ENCODE measurements at places on chromosomes 11 and 22.

DNA sequence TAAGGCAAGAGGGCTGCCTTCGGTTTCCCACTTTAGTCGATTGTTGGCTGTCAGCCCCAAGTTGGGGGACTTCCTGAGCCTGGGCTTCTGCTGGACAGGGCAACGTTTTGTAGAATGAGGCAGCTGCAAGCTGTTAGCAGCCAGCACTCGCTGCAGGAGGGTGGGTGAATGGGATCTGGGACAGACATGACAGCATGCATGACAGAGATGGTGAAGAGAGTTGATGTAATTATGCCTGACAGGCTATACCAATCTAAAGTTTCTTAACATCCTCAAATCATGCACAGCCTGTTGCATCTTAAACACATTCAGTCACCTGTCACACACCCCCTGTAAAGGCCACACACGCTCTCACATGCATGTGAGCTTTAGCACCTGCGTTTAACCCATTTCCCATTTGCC lies 49.2 kb downstream of the CWC15 start:
- H3K27me3 ChIP-seq, result no peaks in the 10 kb centered on the region
- peaks cover 8% of the 10 kb centered on the region for H3K4me1 ChIP-seq
- no peak overlapping the region for H3K27ac ChIP-seq
- DNase-seq, result no peak

DNA sequence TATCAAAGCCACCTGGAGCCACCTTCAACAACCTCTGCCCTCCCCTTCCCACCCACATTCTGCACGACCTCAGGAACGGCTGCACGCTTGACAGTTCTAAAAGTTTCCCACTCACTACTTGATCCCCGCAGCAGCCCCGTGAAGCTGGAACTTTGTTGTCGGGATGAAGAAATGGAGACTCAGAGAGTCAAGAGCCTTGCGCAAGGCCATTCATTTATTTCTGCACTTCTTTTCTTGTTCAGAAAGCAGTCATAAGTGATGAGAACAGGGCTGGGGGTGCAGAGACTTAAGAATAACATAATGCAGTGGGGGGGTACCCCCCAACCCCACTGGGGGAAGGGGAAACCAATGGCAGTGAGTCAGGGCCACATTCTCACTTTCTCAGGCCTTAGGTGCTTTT lies 2.2 kb upstream of the ZFTA start:
- no peak overlapping the region for H3K27ac ChIP-seq
- no peak overlapping the region for H3K4me3 ChIP-seq
- no peaks in the 10 kb centered on the region for H3K27me3 ChIP-seq
- H3K4me1 ChIP-seq, result peaks cover 30% of the 10 kb centered on the region
- no peak for DNase-seq

- H3K36me3 ChIP-seq, result peaks cover 10% of the 10 kb centered on the region
- H3K27me3 ChIP-seq, result no peaks in the 10 kb centered on the region
- peak within 1 kb of the TSS; percentile 87 for H3K4me3 ChIP-seq
- peak within 1 kb of the TSS; percentile 98 for H3K27ac ChIP-seq
- no peak for DNase-seq
- peaks cover 69% of the 10 kb centered on the region for H3K4me1 ChIP-seq
These were observed at the start of gene SHANK2 for GRCh38 chr11:71252269-71252769. Gene SHANK2, minus strand, starts transcription at chr11:71252577. Its CDS starts 105,251 bp downstream, at chr11:71147326.

DNA sequence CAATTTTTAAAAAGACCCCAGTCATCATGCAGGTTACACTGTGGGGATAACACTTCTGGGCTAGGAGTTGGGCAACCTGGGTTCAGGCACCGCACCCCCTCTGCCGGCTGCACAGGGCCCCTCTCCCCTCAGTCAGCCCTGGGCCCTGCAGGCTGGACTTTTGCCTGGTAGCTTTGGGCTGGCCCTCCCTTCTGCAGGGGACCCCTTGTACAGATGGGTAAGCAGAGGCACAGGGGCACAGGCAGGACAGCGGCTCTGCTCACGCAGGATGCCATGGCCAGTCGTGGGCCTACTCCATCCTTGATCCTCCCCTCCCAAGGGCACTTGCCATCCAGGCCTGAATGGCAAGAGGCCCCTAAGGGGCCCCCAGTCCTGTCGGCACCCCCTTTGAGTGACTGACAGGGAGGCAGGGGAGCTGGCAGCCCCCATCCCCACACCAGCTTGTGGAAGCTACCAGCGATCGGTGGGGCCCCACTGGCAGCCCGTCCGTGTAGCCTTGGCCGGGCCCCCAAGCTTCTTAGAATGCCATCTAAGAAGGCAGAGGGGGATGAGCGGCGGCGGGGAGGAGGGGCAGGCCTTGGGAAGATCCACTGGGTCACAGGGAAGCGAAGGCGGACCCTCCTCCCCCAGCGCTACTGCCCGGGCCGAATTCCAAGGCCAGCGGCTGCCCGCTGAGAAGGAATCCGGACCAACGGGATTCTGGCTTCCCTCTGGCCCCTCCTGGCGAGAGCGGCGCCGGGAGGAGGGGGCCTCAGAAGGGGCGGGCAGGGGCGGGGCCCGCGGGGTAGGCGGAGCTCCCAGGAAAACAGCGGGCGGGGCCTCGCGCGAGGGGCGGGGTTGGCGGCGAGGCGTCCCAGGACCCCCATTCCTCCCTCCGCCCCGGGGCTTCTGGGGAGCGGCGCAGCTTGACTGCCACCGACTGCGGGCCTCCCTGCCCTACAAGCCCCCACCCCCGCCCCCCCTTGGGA lies 6.8 kb upstream of the CHKA start:
- no peaks in the 10 kb centered on the region for H3K36me3 ChIP-seq
- peak overlapping the region; percentile 99 for H3K27ac ChIP-seq
- no peaks in the 10 kb centered on the region for H3K27me3 ChIP-seq
- H3K4me1 ChIP-seq, result peaks cover 67% of the 10 kb centered on the region
- DNase-seq, result peak; percentile 90

- peaks cover 69% of the 10 kb centered on the region for H3K4me1 ChIP-seq
- no peak for DNase-seq
- no peak overlapping the region for H3K27ac ChIP-seq
- peaks cover 27% of the 10 kb centered on the region for H3K36me3 ChIP-seq
- no peaks in the 10 kb centered on the region for H3K27me3 ChIP-seq
These were observed 64.3 kb downstream of the CYB5R2 start for GRCh38 chr11:7609015-7609414.

- no peak for DNase-seq
- H3K4me1 ChIP-seq, result no peaks in the 10 kb centered on the region
- no peak overlapping the region for H3K27ac ChIP-seq
- no peaks in the 10 kb centered on the region for H3K27me3 ChIP-seq
These were observed 216.5 kb downstream of the DYNC2H1 start for GRCh38 chr11:103325686-103326069.

- H3K27ac ChIP-seq, result no peak overlapping the region
- H3K4me1 ChIP-seq, result peaks cover 41% of the 10 kb centered on the region
- H3K36me3 ChIP-seq, result no peaks in the 10 kb centered on the region
- no peak overlapping the region for H3K4me3 ChIP-seq
- no peak for DNase-seq
- no peaks in the 10 kb centered on the region for H3K27me3 ChIP-seq
These were observed 56.1 kb upstream of the TIMP3 start for GRCh38 chr22:32745251-32745995.

GRCh38 chr11:104918113-104918824 lies 20.0 kb upstream of the CASP12 start:
- H3K4me1 ChIP-seq, result no peaks in the 10 kb centered on the region
- no peak overlapping the region for H3K4me3 ChIP-seq
- DNase-seq, result no peak
- no peaks in the 10 kb centered on the region for H3K27me3 ChIP-seq

GRCh38 chr11:7034019-7034418 lies 13.7 kb downstream of the NLRP14 start:
- no peak for DNase-seq
- H3K4me1 ChIP-seq, result no peaks in the 10 kb centered on the region
- H3K4me3 ChIP-seq, result no peak overlapping the region
- H3K27me3 ChIP-seq, result peaks cover 8% of the 10 kb centered on the region
- no peak overlapping the region for H3K27ac ChIP-seq
- H3K36me3 ChIP-seq, result no peaks in the 10 kb centered on the region

DNA sequence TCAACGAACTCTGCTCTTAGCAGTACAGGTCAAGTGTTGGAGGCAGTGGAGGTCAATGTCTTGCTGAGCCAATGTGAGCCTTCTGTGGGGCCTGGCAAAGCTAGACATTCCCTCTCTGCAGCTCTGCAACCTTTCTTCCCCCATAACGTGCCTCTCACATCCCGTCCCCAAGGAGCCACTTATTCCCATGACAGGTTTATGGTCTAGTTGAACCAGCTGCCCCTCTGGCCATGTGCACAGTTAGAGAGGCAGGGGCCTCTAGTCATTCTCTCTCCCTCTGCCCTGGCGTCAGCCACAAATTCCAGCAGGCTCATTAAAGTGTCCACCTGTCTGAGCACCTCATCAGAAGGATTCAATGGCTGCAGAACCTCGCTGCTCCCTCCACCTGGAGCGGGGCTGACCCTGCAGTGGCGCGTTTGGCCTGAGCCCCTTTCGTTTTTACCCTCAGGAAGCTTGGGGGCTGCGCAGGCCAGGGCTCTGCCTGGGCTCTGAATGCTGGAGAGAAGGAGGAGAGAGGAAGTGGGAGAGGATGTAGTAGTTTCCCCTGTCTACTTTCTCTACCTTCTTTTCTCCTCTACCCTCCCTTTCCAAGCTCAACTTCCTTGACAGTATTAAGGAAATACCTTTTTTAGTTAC lies 302.1 kb upstream of the B3GAT1 start:
- H3K27me3 ChIP-seq, result peaks cover 2% of the 10 kb centered on the region
- H3K4me3 ChIP-seq, result no peak overlapping the region
- no peaks in the 10 kb centered on the region for H3K36me3 ChIP-seq

- DNase-seq, result no peak
- H3K27ac ChIP-seq, result no peak overlapping the region
- no peaks in the 10 kb centered on the region for H3K27me3 ChIP-seq
- peaks cover 14% of the 10 kb centered on the region for H3K4me1 ChIP-seq
- H3K36me3 ChIP-seq, result peaks cover 9% of the 10 kb centered on the region
These were observed 6.5 kb downstream of the FRMD8 start for GRCh38 chr11:65392899-65393298.

DNA sequence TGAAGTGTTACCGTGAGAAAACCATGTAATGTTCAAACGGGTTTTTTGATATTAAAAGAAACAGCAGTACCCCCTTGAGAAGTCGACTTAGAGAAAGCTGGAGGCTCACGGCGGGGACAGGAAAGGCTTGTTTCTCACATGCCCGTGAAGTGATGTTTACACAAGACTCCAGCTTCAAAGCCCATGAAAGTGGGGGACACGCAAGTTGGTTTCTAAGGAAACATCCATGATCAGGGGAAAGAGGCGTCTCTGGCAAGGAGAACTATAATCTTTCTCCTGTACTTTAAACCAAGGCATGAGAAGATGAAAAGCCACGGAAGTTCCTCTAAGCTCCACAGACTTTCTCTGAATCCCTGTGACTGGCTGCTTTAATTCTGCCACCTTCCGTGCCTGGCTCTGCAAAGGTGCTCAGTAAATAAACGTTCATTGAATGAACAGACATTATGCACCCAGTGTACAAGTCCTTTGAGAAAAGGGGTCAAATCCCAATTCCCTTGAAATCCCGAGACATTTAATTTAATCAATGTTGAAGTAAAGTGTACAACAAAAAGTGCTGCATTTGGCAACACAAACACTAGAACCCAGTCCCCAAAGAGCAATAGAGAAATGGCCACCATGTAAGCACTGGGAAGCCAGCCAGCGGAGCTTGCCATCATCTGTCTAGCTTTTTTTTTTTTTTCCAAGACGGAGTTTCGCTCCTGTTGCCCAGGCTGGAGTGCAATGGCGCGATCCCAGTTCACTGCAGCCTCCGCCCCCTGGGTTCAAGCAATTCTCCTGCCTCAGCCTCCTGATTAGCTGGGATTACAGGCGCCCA lies 58.7 kb downstream of the AHNAK start:
- no peaks in the 10 kb centered on the region for H3K36me3 ChIP-seq
- no peaks in the 10 kb centered on the region for H3K27me3 ChIP-seq
- peaks cover 45% of the 10 kb centered on the region for H3K4me1 ChIP-seq
- no peak overlapping the region for H3K4me3 ChIP-seq
- no peak for DNase-seq

DNA sequence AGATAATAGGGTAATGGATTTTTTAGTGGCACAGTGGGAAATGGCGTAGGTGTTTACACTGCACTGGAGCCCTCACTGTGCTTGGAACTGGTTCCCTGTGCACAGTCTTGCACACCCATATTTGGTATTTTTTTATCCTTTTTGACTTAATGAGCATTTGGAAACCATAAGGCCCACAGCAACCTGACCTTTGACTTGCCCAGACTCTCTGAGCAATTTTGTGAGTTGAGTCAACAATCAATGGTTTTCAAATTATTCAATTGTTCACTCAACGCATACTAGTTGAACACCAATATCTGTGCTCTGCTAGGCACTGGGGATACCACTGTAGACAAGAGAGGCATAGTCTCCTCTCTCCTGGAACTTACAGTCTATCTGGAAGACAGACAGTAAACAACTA lies 14.3 kb downstream of the CD44 start:
- no peak overlapping the region for H3K4me3 ChIP-seq
- no peaks in the 10 kb centered on the region for H3K36me3 ChIP-seq
- no peaks in the 10 kb centered on the region for H3K4me1 ChIP-seq
- H3K27ac ChIP-seq, result no peak overlapping the region

- H3K36me3 ChIP-seq, result no peaks in the 10 kb centered on the region
- no peak overlapping the region for H3K4me3 ChIP-seq
- no peak for DNase-seq
- H3K4me1 ChIP-seq, result no peaks in the 10 kb centered on the region
These were observed 26.2 kb upstream of the PARVG start for GRCh38 chr22:44154436-44154942.

- DNase-seq, result no peak
- no peaks in the 10 kb centered on the region for H3K36me3 ChIP-seq
- no peak overlapping the region for H3K27ac ChIP-seq
- H3K4me3 ChIP-seq, result no peak overlapping the region
- peaks cover 78% of the 10 kb centered on the region for H3K27me3 ChIP-seq
These were observed 90.6 kb downstream of the CDKN1C start for GRCh38 chr11:2794968-2795322.

GRCh38 chr11:44319552-44320288 lies 9.8 kb upstream of the ALX4 start:
- peaks cover 17% of the 10 kb centered on the region for H3K4me1 ChIP-seq
- DNase-seq, result no peak
- H3K4me3 ChIP-seq, result no peak overlapping the region
- no peaks in the 10 kb centered on the region for H3K36me3 ChIP-seq

- H3K4me3 ChIP-seq, result no peak overlapping the region
- H3K27me3 ChIP-seq, result peaks cover 5% of the 10 kb centered on the region
- H3K4me1 ChIP-seq, result no peaks in the 10 kb centered on the region
- no peaks in the 10 kb centered on the region for H3K36me3 ChIP-seq
- H3K27ac ChIP-seq, result no peak overlapping the region
- no peak for DNase-seq
These were observed 8.4 kb downstream of the SHISAL1 start for GRCh38 chr22:44304354-44304753.

- no peak overlapping the region for H3K4me3 ChIP-seq
- peaks cover 1% of the 10 kb centered on the region for H3K27me3 ChIP-seq
- H3K4me1 ChIP-seq, result no peaks in the 10 kb centered on the region
- DNase-seq, result peak; percentile 51
- no peak overlapping the region for H3K27ac ChIP-seq
These were observed 75.9 kb upstream of the PRR5 start for GRCh38 chr22:44625981-44626687.

DNA sequence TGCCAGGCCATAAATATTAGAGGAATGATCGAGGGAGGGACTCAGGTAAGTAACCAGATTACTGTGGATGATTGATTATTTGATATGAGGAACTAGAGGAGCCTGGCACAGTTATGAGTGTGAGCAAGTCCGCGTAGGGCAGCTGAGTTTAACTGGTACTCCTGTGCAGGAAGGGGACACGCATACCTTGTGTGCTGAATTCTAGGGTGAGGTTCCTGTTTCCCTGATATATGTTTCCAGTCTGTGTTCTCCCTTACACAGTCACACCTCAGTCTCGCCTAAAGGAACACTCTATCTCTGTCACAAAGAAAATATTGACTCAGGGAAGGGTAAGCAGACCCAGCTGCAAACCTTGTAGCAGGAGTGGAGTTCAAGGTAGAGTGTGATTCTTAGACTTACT lies 17.4 kb downstream of the SGSM3 start:
- H3K27ac ChIP-seq, result peak overlapping the region; percentile 1
- H3K4me3 ChIP-seq, result no peak overlapping the region
- H3K4me1 ChIP-seq, result peaks cover 21% of the 10 kb centered on the region
- H3K27me3 ChIP-seq, result no peaks in the 10 kb centered on the region
